Osteocyte (in vitro differentiated cells): ENCODE measurements at places on chromosomes 11 and 22. TPM values are rescaled to one million over a fixed set of nuclear protein-coding genes. Genes with fewer than 3 reads are reported as not detected.

DNA sequence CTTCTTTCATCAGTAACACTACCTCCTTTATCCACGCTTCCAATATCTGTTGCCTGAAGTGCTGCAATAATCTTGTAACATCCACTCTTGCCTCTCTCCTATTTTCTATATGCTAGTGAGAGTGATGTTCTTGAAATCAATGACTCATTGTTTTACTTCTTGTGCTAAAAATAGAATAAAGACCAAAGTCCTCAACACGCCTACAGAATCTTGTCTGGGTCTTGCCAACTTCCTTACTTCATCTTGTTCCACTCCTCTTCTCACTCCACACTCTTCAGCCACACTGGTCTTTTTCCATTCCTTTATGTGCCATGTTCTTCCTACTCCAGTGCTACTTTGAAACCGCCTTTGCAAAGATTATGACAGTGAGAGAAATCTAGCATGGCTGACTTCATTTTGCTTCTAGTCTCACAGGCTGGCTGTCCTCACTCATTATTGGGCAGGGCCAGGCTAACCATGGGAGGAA is 136.4 kb downstream of the CCDC81 start:
- H3K27ac ChIP-seq = no peak overlapping the region
- H3K36me3 ChIP-seq = no peaks in the 10 kb centered on the region
- no peak overlapping the region for H3K4me3 ChIP-seq
- DNase-seq = no peak
- peaks cover 20% of the 10 kb centered on the region for H3K4me1 ChIP-seq
- H3K27me3 ChIP-seq = no peaks in the 10 kb centered on the region

The OR51E2 gene
- total RNA-seq = 0.40 and 0.76 TPM in 2 replicates

The CNTN5 gene
- total RNA-seq = 0.29 and 0.30 TPM in 2 replicates

The TCN2 gene
- total RNA-seq = 57.7 and 58.1 TPM in 2 replicates

- H3K27ac ChIP-seq = peak overlapping the region; percentile 87
- H3K36me3 ChIP-seq = peaks cover 52% of the 10 kb centered on the region
- no peak for DNase-seq
- peaks cover 100% of the 10 kb centered on the region for H3K4me1 ChIP-seq
- no peaks in the 10 kb centered on the region for H3K27me3 ChIP-seq
- H3K4me3 ChIP-seq = peak overlapping the region; percentile 32
Measured at GRCh38 chr11:86807360-86807759, 7.0 kb downstream of the PRSS23 start.

GRCh38 chr22:42178910-42179519 is 48.4 kb upstream of the CYP2D6 start:
- H3K27me3 ChIP-seq = no peaks in the 10 kb centered on the region
- peaks cover 18% of the 10 kb centered on the region for H3K36me3 ChIP-seq
- peak overlapping the region; percentile 64 for H3K27ac ChIP-seq
- DNase-seq = no peak
- peaks cover 23% of the 10 kb centered on the region for H3K4me1 ChIP-seq

The TSG101 gene
- 77.7 and 81.4 TPM in 2 replicates for total RNA-seq

The PITPNM1 gene
- 46.7 and 46.9 TPM in 2 replicates for total RNA-seq

DNA sequence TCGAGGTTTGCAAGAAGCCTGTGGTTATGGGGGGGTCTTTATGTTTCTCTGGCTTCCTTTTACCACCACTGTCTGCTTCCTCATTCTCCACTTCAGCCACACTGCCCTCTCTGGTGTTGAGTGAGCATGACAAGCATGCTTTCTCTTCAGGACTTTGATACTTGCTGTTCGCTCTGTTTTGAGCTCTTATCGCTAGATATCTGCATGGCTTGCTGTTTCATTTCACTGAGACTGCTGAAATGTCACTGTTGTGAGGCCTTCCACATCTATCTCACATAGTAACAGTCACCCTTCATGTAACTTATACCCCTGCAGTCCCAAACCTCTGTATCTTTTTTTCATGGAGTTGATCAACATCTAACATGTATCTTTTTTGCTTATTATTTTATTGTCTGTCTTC is 59.8 kb downstream of the TMEM135 start:
- H3K27ac ChIP-seq = no peak overlapping the region
- H3K4me1 ChIP-seq = no peaks in the 10 kb centered on the region
- H3K4me3 ChIP-seq = no peak overlapping the region
- H3K36me3 ChIP-seq = peaks cover 26% of the 10 kb centered on the region

The PARVG gene
- not detected in 2 replicates for total RNA-seq

- H3K36me3 ChIP-seq = no peaks in the 10 kb centered on the region
- H3K27me3 ChIP-seq = no peaks in the 10 kb centered on the region
- no peak overlapping the region for H3K27ac ChIP-seq
- peaks cover 3% of the 10 kb centered on the region for H3K4me1 ChIP-seq
- H3K4me3 ChIP-seq = no peak overlapping the region
Measured at GRCh38 chr11:28539239-28540030, 431.2 kb downstream of the METTL15 start.

The OR8G5 gene
- not detected in 2 replicates for total RNA-seq

DNA sequence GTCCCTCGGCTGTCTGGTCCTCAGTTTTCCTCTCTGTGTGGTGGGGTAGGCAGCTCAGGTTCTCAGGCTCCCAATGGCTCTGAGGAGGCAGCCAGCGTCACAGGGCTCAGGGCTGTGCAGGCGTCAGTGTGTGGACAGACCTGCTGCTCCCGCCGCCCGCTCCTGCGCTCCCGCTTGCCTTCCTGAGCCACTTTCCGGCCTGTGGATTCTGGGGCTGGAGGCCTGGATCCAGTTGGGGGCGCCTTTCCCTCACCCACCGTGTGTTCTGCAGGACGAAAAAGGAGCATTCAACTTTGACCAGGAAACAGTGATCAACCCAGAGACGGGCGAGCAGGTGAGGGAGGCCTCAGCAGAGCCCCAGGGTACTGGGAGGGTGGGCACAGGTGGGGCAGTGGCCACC is 14.7 kb downstream of the DPP3 start:
- H3K27me3 ChIP-seq = no peaks in the 10 kb centered on the region
- H3K27ac ChIP-seq = no peak overlapping the region
- no peak for DNase-seq
- H3K4me3 ChIP-seq = no peak overlapping the region
- H3K36me3 ChIP-seq = peaks cover 13% of the 10 kb centered on the region

The OR52E8 gene
- total RNA-seq = not detected in 2 replicates

DNA sequence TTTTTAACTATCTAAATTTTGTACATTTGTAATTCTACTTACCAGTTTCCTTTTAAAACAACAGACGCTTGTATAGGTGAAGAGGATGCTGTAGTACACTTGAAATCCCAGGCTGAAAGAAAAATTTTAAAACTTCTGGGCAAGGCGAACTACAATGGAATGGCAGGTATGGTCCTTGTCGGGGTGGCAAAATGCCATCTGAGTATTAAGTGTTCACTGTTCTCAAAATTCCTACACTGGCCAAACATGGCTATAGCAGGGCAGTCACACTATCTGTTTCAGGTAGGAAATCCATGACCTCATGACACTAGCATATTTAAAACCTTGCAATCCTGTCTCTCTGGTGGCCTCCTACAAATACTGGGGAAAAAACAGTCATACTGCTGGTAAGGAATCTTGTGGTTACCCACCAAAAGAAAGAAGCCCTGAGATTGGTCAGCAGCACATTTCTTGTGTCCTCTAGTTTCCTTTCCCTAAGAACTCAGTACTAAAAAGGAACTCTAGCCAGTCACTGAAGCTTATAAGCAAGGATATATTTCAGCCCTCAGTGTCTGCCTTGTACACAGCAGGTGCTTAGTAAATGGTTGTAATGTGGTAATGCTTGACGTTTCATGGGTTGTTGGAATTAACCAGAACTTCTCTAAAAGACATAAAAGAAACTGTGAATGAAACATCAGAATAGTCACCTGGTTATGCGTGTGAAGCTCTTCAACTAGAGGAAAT is 5.2 kb upstream of the ZC3H12C start:
- DNase-seq = no peak
- H3K36me3 ChIP-seq = no peaks in the 10 kb centered on the region
- H3K27ac ChIP-seq = no peak overlapping the region
- H3K27me3 ChIP-seq = no peaks in the 10 kb centered on the region
- peaks cover 10% of the 10 kb centered on the region for H3K4me1 ChIP-seq

GRCh38 chr11:110522471-110522870 is 92.7 kb downstream of the FDX1 start:
- H3K4me1 ChIP-seq = peaks cover 1% of the 10 kb centered on the region
- no peak overlapping the region for H3K27ac ChIP-seq
- no peaks in the 10 kb centered on the region for H3K27me3 ChIP-seq
- H3K4me3 ChIP-seq = no peak overlapping the region
- H3K36me3 ChIP-seq = no peaks in the 10 kb centered on the region
